Liver (tissue), 10 donors: ENCODE measurements at places on chromosomes 2 and 18. TPM values are rescaled to one million over a fixed set of nuclear protein-coding genes. Genes with fewer than 3 reads are reported as not detected.

ABCB11 gene
- polyA plus RNA-seq = 18.3 TPM

DSC3 gene
- 0.06 TPM for polyA plus RNA-seq

WNT6 gene
- polyA plus RNA-seq = not detected

PPP1CB gene
- polyA plus RNA-seq = 33.3 TPM

DNA sequence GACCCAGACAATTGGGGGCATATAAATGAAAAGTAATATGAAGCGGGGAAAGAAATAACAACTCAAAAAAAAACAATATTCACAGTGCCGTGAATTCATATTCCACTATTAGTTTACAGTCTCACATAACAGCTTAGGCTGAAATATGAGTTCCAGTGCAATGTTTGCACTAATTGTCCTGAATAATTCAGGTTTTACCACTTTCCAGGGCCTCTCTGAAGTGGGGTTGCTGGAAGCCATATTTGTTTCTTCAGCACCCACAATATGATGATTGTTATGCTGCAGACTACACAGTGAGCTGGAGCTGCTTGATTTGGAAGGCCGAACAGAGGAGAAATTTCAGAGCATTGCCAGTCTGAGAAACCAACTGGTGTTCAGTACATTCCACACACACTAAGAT lies 894.5 kb upstream of the ACVR2A start:
- DNase-seq = no peak

GRCh38 chr2:54555318-54555837 lies 99.3 kb downstream of the SPTBN1 start:
- no peak for DNase-seq

DNA sequence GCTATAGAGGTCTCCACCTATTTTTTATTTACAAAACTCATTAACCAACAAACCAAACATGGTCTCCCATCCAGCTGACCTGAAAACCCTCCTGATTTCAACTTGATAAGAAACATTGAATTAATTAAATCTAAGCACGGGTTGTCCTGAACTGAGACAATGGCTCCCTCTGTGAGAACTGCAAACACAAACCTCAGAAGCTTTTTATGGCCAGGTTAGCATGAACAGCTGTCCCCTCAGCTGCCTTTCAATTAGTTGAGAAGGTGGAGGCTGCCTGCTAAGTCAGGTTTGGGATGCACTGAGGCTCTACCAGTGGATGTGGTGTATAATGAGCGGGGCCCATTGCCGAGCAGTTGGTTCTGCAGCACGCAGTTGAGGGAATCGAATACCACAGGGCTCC lies 258.5 kb upstream of the DDX18 start:
- no peak for DNase-seq

DNA sequence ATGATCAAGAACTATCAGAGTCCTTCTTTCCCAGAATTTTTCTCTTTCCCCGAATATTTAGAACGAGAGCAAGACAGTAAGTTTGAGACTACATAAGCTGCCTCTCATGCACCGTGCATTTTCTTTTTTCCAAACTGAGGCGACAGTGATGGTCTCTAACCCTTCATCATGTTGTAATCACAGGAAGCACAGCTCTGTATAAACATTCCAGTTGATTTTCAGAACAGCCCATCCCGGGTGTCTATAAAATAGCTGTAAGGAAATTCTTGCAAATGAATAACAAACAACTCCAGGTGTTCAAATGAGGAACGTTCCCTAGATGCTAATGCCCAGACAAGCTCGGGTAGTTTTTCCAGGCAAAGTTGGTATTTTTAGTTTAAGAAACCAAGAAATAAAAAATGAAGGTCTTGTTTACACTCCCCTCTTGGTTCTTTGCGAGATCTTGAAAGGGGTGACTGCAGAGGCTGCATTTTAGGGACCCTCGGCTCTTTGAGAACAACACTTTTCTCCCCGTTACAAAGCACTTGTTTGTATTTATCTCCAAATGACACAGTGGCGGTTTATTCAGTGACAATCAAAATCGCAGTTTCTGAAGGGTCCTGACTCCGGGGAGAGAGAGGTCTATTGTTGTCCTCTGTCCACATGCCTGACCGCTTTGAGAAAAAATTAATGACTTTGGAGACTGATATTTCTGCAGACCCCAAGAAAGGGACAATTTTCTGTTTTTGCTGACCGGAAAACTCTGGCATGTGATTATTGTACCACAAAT lies 101.1 kb upstream of the NCK2 start:
- DNase-seq = no peak

GRCh38 chr2:152410165-152410597 lies 75.2 kb downstream of the FMNL2 start:
- no peak for DNase-seq

GRCh38 chr2:55090702-55091101 lies 40.5 kb upstream of the RTN4 start:
- no peak for DNase-seq

DNA sequence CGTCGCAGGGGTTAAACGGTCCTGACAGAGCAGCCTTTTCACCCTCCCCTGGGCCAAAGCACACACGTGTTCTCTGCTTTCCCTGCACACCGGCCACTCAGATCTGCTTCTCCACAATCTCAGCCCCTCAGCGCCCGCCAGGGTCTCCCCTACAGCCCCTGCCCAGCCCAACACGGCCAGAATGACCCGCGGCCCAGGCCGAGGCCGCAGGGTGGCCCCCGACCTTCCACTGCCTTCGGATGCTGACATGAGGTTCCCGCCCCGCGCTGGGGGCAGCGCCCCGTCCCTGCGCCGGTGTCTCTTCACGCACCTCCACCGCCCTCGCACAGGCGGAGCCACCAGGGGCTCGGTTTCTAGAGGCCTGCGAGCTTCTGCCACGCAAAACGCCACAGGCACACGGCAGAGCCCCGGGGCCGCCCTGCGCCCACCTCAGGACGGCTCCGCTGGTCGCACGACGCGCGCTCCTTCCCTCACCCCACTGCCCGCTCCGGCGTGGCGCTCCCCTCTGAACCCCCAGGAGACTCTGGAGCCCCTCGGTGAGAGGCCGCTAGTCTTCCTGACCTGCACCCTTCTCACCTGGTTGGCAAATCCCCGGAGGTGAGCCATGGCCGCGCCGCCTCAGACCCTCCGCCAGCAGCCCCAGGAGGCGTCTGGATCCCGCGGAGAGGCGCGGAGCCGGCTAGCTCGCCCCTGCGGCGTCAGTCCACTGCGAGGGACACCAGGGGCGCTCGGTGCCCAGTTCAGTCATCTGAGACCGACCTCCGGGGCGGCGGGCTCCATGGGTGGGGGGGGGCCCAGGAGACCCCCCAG lies 749 bp downstream of the STK25 start:
- DNase-seq = peak; percentile 55

DNA sequence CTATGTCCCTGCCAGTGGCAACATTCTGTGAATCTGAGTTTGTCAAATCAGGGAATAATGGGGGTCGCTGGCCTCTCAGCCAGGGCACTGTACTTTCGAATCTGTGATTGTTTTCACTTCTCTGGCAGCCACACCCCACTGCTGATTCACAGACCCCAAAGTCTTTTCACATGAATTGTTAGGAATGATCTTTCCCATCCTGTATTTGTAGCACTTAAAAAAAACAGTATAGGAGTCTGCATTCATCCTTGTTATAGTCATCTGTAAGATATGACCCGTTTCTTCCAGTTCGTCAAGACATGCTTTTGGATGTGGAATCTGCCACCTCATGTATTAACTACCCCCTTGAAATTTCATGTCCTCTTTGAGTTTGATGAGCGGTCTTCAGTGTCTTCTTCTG lies 928 bp downstream of the NAGK start:
- DNase-seq = no peak

- no peak for DNase-seq
These were observed 190.9 kb upstream of the DOK6 start for GRCh38 chr18:69209761-69210160.

DNA sequence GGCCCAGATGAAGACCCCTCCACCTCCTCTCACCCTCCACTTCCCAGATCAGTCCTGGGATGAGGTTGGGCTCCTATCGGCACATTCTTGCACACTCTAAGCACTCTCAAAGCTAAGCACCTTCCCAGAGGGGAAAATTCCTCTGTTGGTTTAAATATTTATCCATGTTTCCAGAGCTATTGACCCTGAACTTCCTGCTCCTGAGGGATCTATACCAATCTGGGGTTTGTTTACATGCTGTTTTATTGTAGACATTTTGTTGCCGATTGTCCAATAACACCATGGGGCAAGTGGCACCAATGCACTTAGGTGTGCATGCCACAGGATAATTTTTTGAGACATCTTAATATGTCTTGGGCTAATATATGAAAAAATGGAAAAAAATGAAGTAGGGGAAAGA lies 476.2 kb downstream of the SLC4A3 start:
- DNase-seq = no peak

DNA sequence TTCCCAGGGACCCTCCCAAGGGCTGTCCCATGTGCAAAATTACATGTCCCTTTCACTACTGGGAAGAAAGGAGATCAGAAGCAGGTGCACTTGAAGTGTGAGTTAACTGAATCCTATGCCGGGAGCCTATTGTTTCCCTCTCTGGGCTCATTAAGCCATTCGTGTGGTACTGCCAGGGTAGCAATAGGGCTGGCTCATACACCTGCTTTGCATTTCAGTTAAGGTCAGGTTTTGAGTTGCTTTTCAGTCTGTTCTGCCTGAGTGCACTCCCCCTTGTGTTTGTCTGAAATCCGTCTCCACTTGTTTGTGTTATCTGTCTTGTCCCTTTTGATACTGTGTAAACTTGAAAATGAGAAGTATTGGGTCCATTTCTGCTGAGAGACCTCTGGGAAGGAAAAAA lies 1232.6 kb upstream of the NRXN1 start:
- DNase-seq = no peak

GRCh38 chr2:8009010-8009597 lies 672.8 kb upstream of the ID2 start:
- DNase-seq = no peak

DNA sequence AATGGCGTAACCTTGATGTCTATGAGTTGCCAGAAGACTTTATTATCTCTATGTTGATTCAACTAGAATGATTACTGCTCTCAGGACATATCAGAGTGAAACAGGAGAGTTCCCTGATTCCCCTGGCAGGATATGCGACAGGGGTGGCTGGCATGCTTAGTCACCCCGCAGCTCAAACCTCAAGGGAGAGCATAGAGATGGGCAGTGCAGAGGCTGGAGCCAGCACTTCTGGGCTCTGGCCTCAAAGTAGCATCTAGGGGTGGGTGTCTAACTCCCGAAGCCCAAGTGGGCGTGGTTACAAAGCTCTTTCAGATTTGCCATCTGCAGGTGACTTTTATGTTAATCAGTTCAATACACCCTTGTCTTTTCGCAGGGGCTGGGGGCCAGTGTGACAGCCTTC lies 391.6 kb downstream of the ADCYAP1 start:
- DNase-seq = no peak

- no peak for DNase-seq
These were observed 130.2 kb downstream of the FAM124B start for GRCh38 chr2:224271617-224272236.

GRCh38 chr18:32770666-32771168 lies 2.1 kb downstream of the KLHL14 start:
- DNase-seq = no peak

DNA sequence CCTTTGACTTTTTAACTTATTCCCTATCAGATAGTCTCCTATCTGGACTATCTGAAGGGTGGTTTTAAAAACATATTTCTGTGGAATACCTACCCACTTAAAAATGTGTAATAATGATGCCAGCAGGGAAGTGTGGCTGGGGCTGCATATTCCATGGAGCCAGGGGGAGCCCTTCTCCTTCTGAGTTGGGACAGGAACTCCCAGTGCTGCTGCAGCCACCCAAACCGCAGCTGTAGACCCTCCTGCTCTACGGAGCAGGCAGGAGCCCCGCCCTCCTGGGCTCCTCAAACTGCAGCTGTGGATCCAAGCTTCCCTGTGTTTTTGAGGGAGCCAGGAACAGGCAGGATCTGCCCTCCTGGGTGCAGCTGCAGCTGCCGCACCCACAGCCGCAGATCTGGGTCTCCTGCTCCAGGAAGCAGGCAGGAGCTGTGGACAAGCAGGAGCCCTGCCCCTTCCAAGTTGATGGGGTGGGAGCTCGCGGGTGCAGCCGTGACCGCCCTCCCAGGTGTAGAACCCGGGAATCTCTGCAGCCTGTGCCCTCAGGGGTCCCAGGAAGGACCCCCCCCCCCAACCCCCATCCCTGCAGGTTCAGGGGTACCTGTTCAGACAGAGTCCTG lies 57.8 kb downstream of the PDK1 start:
- no peak for DNase-seq

DNA sequence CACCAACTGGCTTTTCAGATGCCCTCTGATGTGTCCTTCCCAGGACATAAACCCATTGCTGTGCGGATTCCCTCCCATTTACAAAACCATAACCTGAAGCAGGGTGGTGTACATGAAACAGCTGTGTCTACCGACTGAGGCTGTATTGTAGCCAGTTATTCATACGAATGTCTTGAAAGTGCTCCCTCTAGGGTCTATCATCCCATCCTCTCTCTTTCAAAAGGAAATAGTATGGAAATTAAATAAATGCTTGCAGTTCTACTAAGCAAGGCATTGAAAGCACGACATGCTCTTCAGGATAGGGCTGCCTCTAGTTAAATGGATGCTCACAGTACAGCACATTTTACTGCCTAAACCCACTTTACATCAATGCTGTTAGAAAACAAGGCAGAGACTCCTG lies 112.2 kb upstream of the PXDN start:
- DNase-seq = no peak
